ENCODE measurements at places on chromosomes 12 and 14.

DNA sequence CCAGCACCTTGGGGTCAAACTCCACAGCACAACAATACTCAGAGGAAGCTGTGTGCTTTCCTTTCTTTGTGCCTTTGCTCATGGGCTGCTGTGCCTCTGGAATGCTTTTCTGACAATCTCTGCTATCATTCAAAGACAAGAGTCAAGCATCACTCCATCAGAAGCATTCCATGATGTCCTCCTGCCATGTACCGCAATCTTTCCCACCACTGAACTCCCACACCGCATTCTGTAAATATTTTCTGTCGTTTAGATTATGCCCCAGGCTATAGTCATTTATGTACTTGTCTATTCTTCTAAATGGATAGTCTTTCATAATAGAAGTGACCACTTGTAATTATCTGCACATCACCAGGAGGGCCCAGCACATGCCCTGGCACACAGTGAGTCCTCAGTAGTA is 327.8 kb downstream of the PDZRN4 start:
- no peak for DNase-seq

GRCh38 chr14:95272057-95272456 is 47.7 kb downstream of the CLMN start:
- DNase-seq: no peak

DNA sequence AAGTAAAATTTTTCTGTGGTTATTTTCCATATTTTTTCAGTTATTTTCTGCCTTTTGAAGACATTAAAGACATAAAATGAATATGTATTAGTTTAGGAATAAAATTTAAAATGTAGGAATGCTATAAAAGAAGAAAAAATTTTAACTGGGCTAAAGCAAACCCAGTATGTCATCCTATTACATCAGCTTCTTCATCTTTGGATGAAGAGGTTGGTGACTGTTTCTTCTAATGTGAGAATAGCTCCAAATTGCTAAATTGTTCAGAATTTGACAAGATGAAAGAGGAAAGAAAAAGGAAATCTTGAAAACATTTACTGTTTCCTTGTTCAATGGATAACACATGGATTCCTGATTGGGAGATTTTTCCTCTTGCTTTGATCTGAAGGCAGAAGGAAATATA is 52.7 kb upstream of the PZP start:
- DNase-seq: no peak

DNA sequence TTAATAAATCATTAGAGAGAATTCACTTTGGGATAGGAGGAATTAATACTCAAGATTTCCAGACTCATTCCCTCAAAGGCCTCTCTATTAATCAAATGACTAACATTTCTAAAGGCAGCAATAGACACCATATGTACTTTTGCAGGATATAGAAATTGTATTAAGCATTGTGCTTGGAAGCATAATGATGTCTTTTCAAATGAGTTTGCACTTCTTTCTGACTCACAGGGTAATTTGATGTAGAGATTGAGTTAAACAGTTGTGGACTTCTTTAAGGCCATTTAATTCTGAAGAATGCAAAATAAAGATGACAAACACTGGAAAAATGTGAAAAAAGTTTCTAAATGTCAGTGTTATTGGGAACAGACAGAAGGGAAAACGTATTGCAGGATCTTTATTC is 63.4 kb upstream of the CSRP2 start:
- DNase-seq: no peak

DNA sequence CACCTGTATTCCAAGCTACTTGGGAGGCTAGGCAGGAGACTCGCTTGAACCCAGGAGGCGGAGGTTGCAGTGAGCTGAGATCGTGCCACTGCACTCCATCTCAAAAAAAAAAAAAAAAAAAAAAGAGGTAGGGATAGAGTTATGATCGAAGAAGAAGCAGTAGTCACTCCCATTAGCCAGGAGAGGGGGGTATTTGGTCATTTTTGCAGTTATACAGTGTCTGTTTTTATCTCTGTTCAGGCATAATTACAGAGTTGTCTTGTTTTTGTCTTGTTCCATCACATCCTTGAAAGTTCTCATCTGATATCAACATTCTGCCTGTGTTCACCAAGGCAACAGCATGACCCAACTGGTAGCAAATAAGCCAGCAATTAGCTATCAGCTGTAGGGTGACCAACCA is 98.5 kb upstream of the TMPO start:
- DNase-seq: no peak

- DNase-seq: no peak
Observed at GRCh38 chr14:98321841-98322240, 950.2 kb downstream of the BCL11B start.

DNA sequence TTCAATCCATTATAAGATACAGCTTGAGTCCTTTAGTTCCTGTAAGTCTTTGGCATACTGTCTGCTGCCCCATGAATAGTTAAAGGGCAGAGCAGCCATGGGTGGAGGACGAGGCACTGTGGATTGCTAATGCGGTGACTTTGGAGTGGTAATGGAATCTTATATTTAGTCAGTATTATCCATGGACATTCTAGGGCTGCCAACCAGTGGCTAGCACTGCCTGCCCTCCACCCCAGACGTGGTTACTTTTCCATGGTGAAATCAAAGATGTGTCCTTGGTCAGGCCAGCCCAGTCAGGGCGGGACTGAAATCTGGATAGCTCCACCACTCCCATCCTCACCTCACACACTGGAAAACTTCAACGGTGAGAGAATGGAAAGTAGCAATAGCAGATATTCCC is 2.3 kb downstream of the TTC9 start:
- DNase-seq: no peak

DNA sequence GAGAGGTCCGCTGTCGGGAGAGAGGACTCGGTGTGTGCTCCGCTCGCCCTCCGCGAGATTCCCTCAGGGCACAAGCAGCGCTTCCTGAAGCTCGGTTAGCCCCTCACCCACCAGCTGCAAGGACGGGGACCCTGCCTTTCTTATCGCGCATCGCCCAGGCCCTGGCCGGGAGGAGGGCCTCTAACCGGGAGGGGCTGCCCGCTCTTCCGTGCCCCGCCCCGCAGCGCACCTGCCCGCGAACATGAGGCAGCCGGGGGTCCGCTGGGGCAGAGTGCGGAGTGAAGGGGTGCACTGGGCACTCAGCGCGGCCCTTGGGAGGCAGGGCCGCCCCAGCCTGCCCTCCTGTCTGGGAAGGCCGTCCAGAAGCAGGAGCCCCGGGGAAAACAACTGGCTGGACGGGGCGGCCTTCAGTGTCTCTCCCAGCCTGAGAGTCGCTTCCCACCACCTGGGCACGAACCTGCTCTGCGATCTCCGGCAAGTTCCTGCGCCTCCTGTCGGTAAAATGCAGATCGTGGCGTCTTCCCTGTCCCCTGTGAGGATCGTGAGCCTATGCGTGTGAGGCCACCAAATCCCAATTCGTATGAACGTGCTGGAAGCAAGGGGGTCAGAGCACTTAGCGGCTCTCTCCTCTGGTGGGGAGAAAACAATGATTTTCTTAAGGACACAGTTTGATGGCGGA is 28.0 kb upstream of the ADIPOR2 start:
- DNase-seq: peak; percentile 58

DNA sequence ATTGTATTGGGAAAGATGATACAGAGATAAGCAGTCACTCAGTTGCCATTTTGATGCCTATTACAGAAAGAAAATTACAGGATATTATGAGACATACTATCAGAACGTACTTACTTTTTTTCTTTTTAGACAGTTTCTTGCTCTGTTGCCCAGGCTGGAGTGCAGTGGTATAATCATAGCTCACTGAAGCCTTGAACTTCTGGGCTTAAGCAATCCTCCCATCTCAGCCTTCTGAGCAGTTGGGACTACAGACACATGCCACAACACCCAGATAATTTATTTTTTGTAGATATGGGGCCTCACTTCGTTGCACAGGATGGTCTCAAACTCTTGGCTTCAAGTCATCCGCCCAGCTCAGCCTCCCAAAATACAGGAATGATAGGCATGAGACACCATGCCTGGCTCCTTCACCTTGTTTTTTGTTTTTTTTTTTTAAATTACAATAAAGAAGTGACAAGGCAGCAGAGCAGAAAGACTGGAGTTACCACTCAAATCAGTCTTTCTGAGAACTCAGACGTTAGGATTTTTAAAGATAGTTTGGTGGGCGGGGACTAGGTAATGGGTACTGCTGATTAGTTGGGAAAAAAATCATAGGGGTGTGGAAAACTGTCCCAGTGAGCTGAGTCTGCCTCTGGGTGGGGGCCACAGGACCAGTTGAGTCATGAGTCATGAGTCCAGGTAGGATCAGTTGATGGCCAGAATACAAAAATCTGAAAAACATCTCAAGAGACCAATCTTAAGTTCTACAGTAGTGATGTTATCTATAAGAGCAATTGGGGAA is 11.5 kb upstream of the CPM start:
- DNase-seq: no peak

DNA sequence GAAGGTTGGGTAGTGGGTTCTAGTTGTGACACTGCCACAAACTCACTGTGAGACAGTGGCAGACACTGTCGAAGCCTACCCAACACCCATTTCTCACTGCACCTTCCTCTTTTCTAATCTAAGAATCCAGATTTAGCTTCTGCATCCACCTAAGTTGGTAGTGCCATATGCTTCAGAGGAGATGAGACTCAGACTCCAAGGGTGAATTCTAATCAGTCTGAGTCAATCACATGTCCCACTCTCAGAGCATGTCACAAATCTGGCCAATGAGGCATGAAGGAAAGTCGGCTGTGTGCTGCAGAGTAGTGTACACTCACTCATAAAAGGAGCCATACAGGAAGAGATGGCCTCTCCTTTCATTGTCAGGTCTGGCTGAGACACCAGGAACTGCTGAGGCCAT is 102.1 kb upstream of the RAP1B start:
- DNase-seq: no peak

DNA sequence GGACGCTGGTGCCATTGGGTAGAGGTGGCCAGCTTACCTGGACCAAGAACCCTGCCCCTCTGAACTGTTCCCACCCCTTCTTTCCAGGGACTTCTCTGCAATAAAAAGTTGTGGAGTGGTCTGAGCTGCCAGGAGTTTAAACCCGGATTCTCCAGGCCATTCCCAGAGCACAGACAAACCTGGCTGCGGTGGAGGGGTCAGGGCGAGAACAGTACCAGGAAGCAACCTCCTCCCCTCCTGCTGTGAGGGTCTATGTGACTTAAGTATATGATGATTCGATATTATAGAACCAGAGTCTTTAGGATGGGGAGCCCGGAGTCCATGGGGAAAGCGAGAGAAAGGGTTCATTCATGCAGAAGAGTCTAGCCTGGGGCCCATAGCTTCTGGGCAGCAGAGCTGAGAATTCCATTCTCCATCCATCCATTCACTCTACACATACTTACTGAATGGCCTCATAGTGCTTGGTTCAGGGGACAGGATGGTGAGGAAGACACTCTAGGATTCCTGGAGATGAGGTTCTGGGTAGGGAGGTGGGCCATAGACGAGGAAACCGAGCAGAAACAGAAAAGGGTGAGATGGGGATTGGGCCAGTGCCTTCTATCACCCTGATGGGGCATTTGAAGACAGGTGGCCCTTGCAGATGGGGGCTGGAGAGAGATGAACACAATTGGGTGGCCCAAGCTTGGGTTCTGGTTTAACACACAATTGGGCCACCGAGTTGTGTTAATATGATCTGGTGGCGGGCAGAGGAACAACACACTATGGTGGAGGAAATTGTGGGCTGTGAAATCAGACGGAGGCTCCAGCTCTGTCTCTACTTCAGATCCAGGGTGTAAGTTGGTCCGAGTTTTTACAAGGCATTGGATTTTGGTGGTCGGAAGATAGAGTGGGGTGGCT is 5.2 kb downstream of the KRT86 start:
- DNase-seq: no peak
